Epithelial cell of esophagus (primary cell): ENCODE measurements at places on chromosomes 1 and 21.

DNA sequence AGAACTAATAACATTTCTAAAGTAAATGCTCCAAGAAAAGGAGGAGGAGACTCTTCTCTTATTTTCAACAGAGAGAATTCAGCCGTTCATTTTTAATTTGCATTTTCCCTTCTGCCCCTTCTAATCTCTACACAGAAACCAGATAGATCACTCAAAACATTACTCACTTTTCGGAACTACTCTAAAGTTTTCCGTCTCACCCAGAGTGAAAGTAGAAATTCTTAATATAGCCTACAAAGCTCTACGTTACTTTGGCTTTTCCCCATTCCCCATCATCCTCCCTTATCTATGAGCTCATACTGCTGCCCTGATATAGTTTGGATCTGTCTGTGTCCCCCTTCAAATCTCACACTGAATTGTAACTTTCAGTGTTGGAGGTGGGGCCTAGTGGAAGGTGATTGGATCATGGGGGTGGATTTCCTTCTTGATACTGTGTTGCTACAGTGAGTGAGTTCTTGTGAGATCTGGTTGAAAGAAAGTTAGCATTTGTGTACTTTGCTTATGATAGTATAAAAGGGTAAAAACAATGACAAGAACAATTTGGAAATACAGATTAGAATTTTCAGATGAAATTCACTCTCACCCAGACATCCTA, 188.2 kb downstream of the AMY1C start:
- no peak for DNase-seq

GRCh38 chr21:28568692-28569091, 424.0 kb downstream of the LTN1 start:
- no peak for DNase-seq

DNA sequence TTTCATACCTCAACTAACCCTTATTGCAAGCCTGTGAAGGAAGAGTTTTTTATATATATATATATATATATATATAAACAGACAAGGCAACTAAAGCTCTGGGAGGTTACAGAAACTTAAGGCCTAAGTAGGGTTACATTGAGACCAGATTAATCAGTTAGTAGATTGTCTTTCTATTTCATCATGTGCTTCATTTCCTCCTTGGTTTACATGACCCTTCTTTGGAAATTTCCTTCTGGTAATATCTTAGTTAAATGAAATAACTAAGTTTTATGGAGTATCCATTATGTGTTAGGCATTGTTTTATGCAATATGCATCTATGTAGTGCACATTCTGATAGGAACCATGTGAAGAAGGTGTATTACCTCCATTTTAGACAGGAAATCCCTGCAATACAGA, 112.7 kb downstream of the FGGY start:
- DNase-seq: no peak

DNA sequence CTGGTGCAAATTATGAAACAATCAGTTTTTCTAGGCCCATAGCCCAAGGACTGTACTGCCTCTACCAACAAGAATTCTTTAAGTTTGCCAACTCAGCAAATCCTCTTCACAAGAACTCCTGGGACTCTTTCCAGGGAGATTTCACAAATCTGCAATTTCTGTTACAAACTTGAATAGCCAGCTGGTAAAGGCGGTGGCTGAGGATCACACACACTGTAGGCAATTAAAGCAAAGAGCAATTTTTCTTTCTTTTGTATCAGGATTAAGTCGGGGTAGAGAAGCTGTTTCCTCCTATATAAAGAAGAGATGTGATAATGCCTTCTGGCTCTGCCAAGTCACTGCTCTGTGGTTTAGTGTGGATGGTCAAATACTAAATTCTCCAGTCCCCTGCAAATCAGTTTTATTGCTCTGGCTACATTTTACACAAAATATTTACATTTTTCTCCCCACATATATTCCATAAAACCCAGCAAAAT, 1.7 kb downstream of the ALDH9A1 start:
- DNase-seq: peak; percentile 81

DNA sequence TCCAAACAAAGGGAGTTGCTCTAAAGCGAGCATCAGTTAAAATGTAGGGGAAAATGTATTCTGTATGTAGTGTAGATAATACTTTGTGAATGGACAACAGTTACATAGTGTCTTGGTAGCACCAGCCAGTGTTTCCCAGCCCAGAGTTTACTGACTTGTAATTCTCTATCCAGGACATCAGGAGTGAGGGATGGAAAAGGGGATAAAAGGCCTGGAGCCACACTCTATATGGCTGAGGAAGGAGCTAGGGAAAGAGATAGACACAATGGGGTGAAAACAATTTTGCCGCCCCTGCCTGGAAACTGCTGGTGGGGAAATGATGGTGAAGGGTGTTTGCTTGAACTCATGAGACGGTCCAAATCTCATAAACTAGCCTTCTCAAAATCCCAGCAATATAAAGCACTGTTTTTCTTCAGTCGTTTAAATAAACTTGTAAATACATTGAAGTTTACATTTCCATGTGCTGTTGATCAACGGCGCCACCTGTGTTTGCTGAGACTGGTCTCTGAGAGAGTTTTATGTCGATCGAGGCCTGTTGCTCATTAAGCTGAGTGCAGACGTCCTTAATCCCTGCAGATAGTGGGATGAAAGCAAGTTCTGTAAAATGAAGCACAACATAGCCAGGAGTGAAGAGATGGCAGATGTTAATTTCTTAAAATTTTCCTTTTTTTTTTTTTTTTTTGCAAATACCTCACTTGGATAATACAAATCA, 27.9 kb upstream of the AGO1 start:
- no peak for DNase-seq

DNA sequence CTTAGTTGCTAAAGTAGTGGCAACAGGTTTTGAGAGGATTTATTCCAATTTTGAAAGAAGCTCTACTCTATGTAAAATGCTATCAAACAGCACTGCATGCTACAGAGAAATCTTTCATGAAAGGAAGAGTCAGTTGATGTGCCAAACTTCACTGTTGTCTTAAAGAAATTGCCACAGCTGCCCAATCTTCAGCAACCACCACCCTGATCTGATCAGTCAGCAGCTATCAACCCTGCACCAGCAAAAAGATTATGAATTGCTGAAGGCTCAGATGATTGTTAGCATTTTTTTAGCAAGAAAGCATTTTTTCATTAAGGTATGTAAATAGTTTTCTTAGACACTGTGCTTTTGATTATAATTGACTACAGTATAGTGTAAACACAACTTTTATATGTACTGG, 49.6 kb downstream of the SLC9C2 start:
- no peak for DNase-seq

- DNase-seq: peak; percentile 19
These were observed 692.1 kb upstream of the ZP4 start for GRCh38 chr1:238582816-238583215.

GRCh38 chr1:184163674-184164465, 112.3 kb downstream of the TSEN15 start:
- DNase-seq: peak; percentile 46

- no peak for DNase-seq
These were observed 141.8 kb upstream of the PBX1 start for GRCh38 chr1:164417016-164417704.

DNA sequence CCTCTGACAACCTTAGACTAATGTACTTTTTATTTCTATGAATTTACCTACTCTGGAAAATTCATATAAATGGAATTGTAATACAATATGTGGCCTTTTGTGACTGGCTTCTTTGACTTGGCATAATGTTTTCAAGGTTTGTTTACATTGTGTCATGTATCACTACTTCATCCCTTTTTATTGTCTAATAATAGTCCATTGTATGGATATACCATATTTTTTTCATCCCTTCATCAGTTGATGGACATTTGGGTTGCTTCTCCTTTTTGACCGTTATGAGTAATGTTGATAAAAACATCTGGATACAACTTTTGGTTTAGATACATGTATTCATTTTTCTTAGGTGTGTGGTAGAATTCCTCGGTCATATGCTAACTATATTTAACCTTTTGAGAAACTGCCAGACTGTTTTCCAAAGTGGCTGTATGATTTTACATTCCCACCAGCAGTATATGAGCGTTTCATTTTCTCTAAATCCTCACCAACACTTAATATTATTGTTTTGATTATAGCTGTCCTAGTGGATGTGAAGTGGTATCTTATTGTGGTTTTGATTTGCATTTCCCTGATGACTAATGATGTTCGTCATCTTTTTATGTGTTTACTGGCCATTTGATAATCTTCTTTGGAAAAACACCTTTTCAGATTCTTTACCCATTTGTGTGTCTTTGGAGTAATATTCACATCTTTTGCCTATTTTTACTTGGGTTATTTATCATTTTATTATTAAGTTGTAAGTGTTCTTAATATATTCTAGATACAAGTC, 3.5 kb downstream of the RO60 start:
- DNase-seq: peak; percentile 28

GRCh38 chr1:33234588-33234990, 21.7 kb upstream of the ZNF362 start:
- DNase-seq: peak; percentile 21

DNA sequence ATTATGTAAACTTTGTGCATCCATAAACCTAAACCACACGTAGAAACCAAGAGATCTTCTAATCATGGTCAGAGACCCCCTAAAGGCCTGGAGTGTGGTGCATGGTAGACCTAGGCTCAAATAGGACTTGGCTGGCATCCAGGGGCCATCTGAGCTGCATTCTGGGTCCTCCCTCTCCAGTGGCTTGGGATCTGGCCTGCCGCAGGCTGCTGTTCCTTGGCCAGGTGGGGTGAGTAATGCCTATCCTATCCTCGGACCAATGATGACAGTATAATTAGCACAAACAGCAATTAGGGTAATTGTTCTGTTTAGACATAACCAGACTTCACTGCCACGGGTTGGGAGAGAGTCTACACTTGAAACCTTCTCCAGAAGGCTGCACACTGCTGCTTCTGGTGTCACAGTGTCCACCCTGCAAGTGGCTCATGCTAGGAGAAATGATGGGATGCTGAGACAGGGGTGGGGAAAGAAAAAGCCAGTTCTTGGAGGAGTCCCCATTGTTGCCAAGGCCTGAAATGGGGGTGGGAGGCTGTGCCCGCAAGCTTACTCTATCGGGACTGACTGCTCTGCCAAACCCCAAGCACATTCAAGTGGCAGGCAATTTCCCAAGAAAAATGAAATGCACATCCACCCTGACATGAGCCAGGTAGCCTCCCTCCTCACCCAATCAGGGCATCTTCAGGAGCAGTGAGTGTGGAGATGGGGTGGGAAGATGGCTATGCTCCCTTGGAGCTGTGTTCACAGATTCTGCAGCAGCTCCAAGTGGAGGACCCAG, 12.5 kb upstream of the PKP1 start:
- no peak for DNase-seq

GRCh38 chr1:29812408-29813135, 576.2 kb downstream of the PTPRU start:
- DNase-seq: no peak

DNA sequence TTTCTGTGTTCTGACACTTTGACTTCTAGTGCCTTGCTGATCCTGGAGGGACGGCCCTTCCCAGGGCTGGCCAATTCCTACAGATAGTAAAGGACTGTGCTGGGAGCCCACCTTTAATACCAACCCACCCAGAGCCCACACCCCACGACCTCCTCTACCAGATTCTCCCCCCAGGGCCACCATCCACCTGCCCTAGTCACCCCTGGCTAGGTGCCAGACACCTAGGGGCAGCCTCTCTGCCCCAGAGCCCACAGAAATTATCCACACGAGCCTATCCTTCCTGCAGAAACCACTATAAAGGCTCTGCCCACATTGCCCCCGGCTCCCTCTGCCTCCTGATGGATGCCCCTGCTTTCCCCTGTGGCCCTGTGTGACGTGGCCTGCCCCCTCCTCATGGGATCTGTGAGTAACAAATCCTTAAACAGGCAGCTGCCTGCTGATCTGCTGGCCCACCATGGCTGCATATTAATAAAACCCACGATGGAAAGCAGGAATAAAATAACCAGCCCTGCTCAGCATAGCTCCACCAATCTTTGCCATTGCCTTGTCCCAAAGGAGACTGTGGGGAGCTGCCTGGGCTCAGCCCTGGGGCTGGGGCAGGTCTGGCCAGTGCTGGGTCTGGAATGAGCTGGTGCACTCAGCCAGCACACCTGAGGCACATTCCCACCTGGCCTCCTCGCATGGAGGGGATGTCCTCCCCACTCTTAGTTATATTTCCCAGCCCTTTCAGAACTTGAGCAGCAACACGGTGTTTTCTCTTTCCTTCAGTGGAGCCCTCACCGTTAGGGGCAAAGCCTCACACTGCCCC, 488.5 kb downstream of the NPHP4 start:
- no peak for DNase-seq

- no peak for DNase-seq
These were observed 166.4 kb downstream of the PBX1 start for GRCh38 chr1:164725401-164725800.

- no peak for DNase-seq
These were observed 407 bp upstream of the PIGV start for GRCh38 chr1:26787381-26787705.
